ENCODE measurements at places on chromosomes 16 and 17.

- no peak for DNase-seq
These were observed 6.8 kb downstream of the OR1F1 start for GRCh38 chr16:3194792-3195191.

- DNase-seq: no peak
These were observed 9.4 kb downstream of the ITGAX start for GRCh38 chr16:31364421-31364820.

- no peak for DNase-seq
These were observed 17.1 kb upstream of the NAGLU start for GRCh38 chr17:42518755-42519545.

GRCh38 chr16:85068746-85069145, 41.2 kb downstream of the KIAA0513 start:
- DNase-seq: no peak

- no peak for DNase-seq
These were observed 9.6 kb upstream of the APPBP2 start for GRCh38 chr17:60535382-60536279.

DNA sequence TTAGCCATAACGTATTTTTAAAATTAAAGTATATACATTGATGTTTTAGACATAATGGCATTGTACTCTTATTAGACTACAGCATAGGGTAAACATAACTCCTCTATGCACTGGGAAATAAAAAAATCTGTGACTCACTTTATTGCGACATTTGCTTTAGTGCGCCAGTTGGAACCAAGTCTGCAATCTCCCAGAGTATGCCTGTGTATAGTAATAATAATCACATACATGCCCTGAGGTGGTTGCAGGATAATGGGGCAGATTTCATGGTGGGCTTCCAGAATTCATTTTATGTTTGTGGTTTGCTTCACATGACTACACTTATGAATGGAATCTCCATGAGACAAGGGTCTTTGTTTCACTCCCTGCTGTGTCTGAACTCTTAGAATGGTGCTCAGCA, 66.9 kb upstream of the N4BP1 start:
- no peak for DNase-seq

DNA sequence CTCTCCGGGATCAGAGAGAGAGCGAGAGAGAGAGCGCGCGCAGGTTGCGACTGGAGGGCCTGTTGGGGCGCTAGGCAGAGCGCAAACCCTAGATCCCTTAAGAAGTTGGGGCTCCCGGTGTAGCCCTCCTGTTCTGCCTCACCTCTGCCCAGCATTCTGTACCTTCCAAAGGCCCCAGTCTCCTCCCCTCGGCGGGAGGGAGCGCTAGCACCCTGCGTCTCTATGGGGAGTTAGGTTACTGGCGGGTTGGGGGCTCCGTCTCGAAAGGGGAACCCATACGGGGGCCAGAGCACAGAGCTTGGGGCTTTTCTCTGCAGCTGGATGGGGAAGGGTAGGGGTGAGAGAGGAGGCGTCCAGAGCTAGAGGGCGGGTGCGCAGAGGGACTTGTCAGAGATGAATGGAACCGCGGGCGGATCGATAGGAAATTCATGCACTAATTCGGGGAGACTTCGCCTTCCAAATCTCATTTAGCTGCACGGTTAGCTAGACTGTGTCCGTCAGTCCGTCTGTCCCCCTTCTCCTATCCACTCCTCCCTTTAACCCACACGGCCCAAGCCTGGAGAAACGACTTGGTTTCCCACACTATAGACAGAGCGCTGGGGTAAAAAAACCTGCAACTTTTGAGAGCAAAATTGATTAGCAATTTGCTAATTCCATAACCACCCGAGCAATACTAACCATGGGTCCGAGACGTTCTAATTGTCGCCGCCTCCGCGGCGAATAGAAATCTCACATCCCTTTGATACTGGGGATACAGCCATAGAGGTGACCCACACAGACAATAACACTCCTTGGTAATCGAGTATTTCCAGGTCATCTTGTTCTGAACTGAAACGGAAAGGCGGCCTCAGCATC, 693 bp upstream of the HOXB4 start:
- no peak for DNase-seq

DNA sequence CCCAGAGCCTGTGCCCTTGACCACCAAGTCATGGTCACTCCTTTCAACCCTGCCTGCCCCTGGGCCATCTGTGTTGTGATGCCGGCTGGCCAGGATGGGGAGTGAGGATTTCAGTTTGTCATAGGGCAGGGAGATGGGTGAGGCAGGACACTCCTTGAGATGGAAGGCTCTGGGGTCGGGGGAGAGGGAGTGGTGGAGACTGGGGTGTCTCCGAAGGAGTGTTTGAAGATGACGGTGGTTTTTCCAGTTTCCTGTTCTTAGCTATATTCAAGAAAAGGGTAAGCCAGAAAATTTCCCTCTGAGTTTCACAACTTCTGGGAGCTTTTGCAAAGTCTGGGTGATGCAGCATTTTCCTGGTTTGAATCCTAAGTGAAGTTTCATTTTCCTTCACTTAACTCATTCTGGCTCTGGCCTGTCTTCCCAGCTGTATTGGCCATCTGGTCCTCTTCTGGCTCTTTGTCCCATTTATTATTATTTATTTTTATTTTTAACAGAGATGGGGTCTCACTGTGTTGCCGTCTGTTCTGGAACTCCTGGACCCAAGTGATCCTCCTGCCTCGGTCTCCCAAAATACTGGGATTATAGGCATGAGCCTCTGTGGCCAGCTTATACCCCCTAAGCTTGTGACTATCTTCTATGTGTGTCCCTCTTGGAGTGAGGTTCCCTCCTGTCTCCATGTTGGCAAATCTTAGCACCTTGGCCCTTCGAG, 27.7 kb downstream of the ABCC1 start:
- no peak for DNase-seq

DNA sequence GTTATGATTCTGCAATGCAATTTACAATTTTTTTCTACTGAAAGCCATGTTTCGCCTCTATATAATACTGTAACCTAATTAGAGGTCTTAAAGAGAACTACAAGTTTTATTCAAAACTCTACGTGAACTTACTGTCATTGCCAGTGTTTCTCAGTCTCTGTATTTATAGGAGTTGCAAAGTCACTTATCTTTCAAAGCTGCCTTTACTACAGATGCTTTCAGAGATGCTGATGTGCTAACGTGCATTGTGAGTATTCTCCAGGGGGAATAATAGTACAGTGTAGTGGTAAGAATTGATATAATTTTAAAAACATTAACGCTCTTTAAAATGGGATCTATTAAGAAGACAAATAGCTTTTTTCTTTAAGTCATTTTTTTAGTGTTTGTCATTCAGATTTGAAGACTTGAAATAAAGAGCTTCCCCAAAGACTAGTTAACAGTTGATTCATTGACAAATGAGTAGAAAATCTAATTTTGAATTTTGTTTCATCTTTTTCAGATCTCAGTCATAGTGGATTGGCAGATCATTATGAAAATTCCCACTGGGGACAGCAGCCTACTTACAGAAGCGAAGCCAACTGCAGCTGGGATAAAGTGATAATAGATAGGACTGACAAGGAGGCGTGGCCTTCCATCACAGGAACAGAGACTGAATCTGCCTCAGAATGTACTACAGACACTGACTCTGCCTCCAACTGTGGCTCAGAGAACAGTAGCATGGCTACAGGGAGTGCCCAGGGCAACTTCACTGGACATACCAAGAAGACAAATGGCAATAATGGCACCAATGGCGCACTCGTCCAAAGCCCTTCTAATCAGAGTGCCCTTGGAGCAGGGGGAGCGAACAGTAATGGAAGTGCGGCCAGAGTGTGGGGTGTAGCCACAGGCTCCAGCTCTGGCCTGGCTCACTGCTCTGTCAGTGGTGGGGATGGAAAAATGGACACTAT, 79.9 kb downstream of the TMC6 start:
- no peak for DNase-seq

DNA sequence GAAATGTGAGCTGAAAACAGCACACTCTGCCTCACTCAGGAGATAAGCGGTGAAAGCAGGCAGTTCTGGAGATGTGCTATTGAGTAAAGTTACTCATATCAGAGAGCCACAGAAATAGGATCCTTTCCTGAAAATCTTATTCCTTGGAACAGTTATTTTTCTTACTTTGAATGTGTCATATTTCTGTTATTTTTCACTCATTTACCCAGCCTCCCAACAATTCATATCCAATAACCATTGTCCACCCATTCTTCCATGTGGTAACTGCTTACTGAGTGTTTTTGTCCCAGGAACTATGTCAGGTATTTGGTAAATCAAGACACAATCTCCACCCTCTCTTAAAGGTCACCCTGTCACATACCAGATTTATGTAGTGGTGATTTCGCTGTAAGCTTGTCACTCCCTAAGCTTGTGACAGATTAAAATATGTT, 144.9 kb downstream of the PARN start:
- DNase-seq: no peak

DNA sequence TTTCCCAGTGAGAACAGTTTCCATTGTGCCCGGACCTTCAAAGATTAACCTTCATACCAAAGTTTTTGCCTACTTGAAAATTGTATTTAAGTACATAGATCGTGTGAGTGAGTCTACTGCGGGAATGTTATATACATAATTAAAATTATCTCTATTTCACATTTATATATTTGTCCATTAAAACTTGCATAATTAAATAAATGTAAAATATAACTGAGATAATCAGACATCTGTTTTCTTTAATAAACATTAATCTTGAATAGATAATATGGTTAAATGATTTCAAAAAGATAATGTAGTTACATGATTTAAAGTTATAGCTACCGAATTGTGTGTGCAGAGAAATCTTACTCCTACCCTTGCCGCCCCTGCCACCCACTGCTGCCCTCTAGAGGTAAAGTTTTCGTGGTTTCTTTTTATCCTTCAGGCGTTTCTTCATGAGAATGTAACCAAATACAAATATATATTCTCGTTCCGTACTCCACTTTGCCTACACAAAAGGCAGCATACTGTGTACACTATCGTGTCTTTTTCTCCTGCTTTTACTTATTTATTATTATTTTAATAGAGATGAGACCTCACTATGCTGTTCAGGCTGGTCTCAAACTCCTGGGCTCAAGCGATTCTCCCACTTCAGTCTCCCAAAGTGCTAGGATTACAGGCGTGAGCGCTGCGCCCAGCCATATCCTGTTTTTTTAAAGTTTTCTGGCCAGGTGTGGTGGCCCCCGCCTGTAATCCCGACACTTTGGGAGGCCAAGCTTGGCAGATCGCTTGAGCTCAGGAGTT, 35.6 kb downstream of the RPA1 start:
- DNase-seq: no peak

GRCh38 chr16:23282568-23282967, 19.5 kb upstream of the SCNN1B start:
- no peak for DNase-seq

DNA sequence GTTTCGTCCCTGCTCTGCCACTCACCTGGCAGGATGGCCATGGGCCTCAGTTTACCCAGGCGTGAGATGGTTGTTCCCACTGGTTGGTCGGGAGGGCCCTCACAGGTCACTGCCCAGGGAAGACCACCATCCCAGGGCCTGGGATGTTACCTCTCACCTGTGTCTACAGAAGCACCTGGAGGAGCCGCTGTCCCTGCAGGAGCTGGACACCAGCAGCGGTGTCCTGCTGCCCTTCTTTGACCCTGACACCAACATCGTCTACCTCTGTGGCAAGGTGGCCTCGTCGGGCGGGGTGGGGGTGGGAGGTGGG, 4.1 kb downstream of the CORO1A start:
- DNase-seq: no peak

DNA sequence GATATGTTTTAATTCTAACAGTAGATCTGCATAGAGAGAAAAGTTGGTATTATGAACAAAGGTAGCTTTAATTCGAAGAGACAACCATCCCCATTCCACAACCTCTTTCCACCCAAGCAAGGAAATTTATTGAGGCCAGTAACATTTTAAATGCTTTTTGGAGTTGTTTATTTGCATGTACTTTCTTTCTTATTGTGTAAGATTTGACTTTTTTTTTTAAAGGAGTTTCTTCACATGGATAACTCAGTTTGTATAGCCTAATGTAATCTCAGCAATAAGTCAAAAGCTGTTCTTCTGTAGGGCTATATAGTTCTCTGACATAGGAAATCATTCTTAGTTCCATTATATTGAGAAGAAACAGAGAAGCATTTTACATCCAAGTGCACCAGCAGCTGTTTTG, 163.3 kb downstream of the PRKCA start:
- DNase-seq: no peak

DNA sequence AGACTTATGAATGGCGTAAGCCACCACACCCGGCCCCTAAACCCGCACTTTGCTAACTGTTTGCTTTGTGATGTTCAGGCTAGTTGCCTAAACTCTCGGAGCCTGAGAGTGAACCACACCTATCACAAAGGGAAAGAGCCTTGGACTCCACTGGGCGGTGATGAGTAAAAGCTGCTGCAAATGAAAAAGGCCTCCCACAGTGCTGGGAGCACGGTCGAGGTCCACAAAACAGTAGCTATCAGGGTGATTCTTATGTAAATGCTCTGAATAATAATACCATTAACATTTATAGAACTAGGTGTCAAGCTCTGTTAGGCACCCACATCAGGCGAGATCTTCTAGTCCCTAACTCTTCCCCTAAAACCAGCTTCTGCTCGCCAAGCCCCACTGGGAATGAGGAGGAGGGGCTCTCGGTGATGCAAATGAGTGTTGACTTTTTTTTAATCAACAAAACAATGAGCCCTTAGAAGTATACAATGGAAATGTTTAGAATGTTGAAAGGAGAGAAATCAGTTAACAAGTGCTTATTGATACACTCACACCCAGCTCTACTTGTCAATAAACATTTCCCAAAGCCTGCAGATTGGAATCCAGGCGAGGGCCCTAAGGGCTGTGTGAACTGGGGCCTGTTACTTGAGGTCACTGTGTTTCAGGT, 19.8 kb downstream of the FBRS start:
- DNase-seq: peak; percentile 34

DNA sequence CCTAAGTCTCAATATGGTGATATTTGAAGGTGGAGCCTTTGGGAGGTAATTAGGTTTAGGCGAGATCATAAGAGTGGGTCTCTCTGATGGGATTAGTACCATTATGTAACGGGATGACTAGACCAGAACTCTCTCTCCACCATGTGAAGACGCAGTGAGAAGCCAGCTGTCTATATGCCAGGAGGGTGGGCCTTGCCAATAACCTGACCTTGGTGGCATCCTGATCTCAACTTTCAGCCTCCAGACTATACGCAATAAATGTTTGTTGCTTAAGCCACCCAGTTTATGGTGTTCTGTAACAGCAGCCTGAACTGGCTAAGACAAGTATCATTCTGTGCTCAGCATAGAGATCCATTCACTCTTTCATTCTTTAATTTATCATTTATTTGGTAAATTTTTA, 167.2 kb upstream of the CDH11 start:
- DNase-seq: no peak

DNA sequence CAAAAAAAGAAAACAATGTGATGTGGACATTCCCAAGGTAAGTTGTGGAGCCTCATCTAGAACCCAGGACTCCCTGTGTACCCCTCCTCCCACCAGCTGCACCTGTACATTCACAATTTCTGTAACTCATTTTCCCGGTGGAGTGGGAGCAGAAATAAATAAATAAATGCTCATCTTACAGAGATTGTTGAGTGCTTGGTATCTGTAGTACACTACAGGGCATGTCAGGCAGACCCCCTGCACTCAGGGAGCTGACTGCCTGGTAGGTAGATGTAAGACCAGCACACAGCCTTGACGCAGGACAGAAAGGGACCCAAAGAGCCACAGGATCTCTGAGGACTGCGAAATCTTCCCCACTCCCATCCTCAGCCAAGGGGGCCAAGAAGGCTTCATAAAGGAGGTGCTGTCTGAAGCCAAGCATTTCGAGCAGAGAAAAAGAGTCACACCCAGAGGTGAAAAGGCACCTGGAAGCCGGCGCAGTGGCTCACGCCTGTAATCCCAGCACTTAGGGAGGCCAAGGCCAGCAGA, 6.5 kb downstream of the EIF1 start:
- no peak for DNase-seq
